Retinal pigment epithelial cell (primary cell): ENCODE measurements at places on chromosomes 1 and 21.

GRCh38 chr21:42570841-42571387, 57.3 kb downstream of the SLC37A1 start:
- DNase-seq, result no peak

GRCh38 chr1:212237651-212238050, 47.6 kb upstream of the PPP2R5A start:
- no peak for DNase-seq

DNA sequence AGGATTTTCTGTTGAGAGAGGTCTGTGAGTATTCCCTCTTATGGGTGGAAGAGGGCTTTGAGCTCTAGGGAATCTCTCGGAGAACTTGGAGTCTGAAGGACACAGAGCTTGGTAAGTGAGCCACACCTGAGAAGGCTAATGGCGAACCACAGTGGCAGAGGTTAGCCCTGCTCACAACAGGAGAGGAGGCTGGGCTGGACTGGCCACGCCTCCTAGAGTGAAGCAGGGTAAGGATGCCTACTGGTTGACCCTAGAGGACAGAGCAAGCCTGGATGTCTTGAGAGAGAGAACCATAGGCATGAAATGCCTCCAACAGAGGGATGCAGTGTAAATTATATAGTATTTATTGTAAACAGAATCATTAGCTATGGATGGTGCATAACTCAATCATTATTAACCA, 232.6 kb downstream of the PCP4 start:
- DNase-seq, result no peak

GRCh38 chr1:14689996-14690615, 91.6 kb downstream of the KAZN start:
- no peak for DNase-seq

DNA sequence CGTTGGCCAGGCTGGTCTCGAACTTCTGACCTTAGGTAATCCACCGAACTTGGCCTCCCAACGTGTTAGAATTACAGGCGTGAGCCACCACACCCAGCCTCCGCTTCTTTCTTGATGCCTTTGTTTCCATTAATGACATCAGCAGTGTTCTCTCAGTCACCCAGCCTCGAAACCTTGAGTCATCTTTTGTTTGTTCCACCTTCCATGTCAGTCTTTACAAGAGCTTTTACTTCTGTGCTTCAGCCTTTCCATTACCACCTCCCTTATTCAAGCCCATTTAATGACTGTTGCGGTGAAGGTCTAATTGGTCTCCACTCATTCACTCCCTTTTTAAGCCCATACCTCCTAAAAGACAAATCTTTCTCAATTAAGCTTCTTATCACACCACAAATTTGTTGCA, 146.6 kb upstream of the ADGRL2 start:
- DNase-seq, result peak; percentile 66

- DNase-seq, result no peak
Measured at GRCh38 chr1:9853249-9853595, 29.5 kb upstream of the CLSTN1 start.

- no peak for DNase-seq
Measured at GRCh38 chr1:53575955-53576320, 116.7 kb downstream of the DMRTB1 start.

- DNase-seq, result no peak
Measured at GRCh38 chr1:232393010-232393409, 236.9 kb downstream of the SIPA1L2 start.

DNA sequence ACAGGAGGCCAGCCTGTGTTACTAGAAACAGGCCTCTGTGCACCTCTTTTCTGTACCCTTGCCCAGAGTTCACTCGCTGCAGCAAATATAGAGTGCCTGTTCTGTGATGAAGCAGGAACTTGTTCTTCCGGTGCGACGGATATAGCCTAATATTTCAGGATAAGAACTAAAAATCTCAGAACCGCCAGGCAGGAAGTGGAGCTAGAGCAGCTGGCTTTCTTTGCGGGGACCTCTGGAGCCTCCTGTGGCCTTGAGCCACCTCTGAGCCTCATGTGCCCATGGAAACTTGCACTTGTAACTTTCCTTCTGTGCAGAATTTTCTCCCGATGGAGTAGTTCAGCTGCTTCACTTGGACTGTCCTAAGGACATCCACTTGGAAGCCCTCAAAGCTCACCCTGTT, 44.5 kb upstream of the VAMP3 start:
- DNase-seq, result no peak

DNA sequence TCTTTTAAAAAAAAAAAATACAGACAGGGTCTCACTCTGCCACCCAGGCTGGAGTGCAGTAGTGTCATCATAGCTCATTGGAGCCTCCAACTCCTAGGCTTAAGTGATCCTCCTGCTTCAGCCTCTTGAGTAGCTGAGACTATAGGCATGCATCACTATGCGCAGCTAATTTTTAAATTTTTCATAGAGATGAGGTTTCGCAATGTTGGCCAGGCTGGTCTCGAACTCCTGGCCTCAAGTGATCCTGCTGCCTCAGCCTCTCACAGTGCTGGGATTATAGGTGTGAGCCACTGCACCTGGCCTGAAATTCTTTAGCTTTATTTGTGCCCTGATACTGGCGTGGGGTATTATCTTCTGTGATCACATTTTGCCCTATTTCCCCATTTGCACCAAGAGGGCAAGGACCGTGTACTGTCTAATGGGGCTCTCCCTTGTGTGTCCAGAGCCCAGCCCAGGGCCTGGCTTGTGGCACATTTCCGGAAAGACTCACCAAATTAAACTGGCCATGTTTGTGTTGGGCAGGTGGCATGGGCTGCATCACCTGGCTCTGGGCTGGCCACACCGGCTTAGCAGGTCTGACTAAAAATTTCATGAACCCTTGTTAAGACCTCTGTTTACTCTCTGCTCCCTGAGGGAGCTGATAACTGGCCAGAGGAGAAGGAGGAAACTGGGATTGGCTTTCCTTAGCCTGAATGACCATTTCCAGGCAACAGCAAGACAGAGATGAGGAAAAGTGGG, 32.2 kb downstream of the TRIM62 start:
- DNase-seq, result no peak

- DNase-seq, result no peak
Measured at GRCh38 chr1:163263818-163264655, 57.7 kb upstream of the NUF2 start.

GRCh38 chr1:7771823-7772299, 765 bp downstream of the VAMP3 start:
- no peak for DNase-seq
